Activated naive CD8-positive, alpha-beta T cell treated with anti-CD3 and anti-CD28 coated beads for 36 hours (primary cell): ENCODE measurements at places on chromosomes 4 and X. TPM values are rescaled to one million over a fixed set of nuclear protein-coding genes. Genes with fewer than 3 reads are reported as not detected.

GRCh38 chr4:99395595-99396364, 39.4 kb downstream of the ADH7 start:
- H3K4me3 ChIP-seq = no peak overlapping the region
- H3K27me3 ChIP-seq = peaks cover 8% of the 10 kb centered on the region
- H3K27ac ChIP-seq = no peak overlapping the region
- no peaks in the 10 kb centered on the region for H3K36me3 ChIP-seq
- no peak for DNase-seq
- no peaks in the 10 kb centered on the region for H3K4me1 ChIP-seq

- H3K27me3 ChIP-seq = peaks cover 10% of the 10 kb centered on the region
- DNase-seq = no peak
- H3K27ac ChIP-seq = no peak overlapping the region
- no peaks in the 10 kb centered on the region for H3K36me3 ChIP-seq
- peaks cover 5% of the 10 kb centered on the region for H3K4me1 ChIP-seq
Observed at GRCh38 chr4:151429957-151430570, 21.1 kb downstream of the FHIP1A start.

DNA sequence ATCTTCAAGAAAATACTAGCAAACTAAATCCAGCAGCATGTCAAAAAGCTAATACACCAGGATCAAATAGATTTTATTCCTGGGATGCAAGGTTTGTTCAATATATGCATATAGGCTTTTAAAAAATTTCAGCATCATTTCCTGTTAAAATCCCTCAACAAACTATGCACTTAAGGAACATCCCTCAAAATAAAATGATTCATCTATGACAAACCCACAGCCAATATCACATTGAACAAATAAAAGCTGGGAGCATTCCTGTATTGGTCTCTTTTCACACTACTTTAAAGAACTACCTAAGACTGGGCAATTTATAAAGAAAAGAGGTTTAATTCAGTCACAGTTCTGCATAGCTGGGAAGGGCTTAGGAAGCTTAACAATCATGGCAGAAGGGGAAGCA, 726.7 kb downstream of the GRXCR1 start:
- no peak overlapping the region for H3K27ac ChIP-seq
- H3K27me3 ChIP-seq = no peaks in the 10 kb centered on the region
- no peak overlapping the region for H3K4me3 ChIP-seq

GRCh38 chr4:149765630-149766029, 50.0 kb downstream of the IQCM start:
- H3K27ac ChIP-seq = no peak overlapping the region
- H3K36me3 ChIP-seq = no peaks in the 10 kb centered on the region
- no peaks in the 10 kb centered on the region for H3K4me1 ChIP-seq

DNA sequence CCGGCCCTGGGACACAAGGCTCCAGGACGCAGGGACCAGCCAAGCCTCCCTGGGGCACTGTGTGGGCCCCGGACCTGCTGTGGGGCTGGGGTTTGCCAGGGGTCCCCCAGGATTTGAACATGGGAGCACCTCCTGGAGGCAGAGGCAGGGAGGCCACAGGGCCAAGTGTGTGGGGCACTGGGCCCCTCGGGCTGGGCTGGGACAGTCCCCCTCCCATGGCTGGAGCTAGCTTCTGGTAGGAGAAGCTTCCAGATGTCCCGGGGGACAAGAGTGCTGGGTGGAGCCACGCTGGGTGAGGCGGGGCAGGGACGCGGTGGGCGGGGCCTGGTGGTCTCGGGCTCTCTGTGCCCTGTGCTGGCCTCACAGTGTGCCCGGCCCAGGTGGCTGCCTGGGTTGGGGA, 18.6 kb downstream of the FGFRL1 start:
- H3K4me3 ChIP-seq = no peak overlapping the region
- H3K4me1 ChIP-seq = peaks cover 4% of the 10 kb centered on the region
- no peaks in the 10 kb centered on the region for H3K27me3 ChIP-seq
- no peak overlapping the region for H3K27ac ChIP-seq
- H3K36me3 ChIP-seq = peaks cover 4% of the 10 kb centered on the region
- no peak for DNase-seq

DNA sequence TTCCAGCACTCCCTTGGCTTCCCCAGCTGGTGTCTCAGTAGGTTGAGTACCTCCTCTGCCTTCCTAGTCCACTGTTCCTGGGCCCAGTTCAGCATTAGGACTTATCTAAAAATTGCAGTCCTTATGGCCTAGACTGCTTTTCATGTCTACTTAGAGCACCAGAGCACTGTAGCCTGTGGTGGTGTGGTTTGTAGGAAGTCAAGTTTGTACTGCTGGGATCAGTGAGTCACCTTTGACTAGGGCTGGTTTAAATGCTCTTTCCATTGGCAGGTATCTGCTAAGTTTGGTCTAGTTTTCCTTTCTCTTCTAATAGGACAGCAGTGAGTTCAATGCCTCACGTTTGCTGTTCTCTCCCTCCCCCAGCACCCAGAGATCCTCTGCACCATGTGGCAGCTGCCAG, 233.6 kb upstream of the WDFY3 start:
- no peaks in the 10 kb centered on the region for H3K4me1 ChIP-seq
- no peak overlapping the region for H3K27ac ChIP-seq
- DNase-seq = no peak
- H3K36me3 ChIP-seq = no peaks in the 10 kb centered on the region
- no peak overlapping the region for H3K4me3 ChIP-seq

- peaks cover 27% of the 10 kb centered on the region for H3K36me3 ChIP-seq
- peak overlapping the region; percentile 99 for H3K4me3 ChIP-seq
- H3K27ac ChIP-seq = peak overlapping the region; percentile 97
- DNase-seq = no peak
- H3K27me3 ChIP-seq = no peaks in the 10 kb centered on the region
- peaks cover 51% of the 10 kb centered on the region for H3K4me1 ChIP-seq
Observed at GRCh38 chr4:73258436-73258685, 237 bp downstream of the ANKRD17 start.

The RBM10 gene
- 69.0 TPM for total RNA-seq

The FAM13A gene
- 2.4 TPM for total RNA-seq

The TCEAL2 gene
- 0.39 TPM for total RNA-seq
